ENCODE measurements at places on chromosomes 3 and 15.

- peak; percentile 56 for DNase-seq
Observed at GRCh38 chr3:146503461-146504202, 34.3 kb upstream of the PLSCR2 start.

- DNase-seq: no peak
Observed at GRCh38 chr3:190131329-190131728, 10.6 kb upstream of the P3H2 start.

- DNase-seq: peak; percentile 55
Observed at GRCh38 chr15:89371228-89372044, 36.8 kb upstream of the POLG start.

DNA sequence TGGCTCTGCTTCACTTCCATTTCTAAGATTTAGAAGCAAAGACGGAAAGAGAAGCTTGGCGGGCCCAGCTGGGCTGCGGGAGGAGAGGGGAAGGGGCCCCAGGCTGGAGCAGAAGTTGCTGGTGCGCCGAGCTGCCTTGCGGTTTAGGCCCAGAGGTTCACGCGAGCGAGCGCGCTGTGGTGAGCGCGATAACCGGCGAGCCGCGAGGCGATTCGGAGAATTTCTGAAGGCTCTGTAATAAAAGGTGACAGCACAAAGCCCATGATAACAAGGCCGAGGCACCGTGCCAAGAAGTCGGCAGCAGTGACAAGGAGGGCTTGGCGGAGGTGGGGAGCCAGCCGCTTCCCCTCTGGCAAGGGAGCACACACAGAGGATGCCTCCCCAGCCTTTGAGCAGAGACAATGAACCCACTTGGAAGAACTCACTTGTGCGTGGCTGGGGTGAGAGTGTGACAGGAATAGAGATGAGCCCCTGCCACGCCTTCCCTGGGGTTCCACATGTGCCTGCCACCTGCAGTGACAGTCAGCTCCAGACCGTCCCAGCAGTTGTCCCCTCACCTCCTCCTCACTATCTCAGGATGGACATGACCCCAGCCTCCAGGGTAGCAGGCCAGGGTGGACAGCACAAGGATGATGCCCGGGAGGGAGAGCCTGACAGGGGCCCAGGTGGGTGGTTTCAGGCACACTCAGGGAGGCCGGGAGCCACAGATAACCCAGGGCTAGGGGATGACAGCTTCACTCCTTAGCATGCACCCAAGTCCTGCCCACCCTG is 315.2 kb downstream of the UACA start:
- no peak for DNase-seq

DNA sequence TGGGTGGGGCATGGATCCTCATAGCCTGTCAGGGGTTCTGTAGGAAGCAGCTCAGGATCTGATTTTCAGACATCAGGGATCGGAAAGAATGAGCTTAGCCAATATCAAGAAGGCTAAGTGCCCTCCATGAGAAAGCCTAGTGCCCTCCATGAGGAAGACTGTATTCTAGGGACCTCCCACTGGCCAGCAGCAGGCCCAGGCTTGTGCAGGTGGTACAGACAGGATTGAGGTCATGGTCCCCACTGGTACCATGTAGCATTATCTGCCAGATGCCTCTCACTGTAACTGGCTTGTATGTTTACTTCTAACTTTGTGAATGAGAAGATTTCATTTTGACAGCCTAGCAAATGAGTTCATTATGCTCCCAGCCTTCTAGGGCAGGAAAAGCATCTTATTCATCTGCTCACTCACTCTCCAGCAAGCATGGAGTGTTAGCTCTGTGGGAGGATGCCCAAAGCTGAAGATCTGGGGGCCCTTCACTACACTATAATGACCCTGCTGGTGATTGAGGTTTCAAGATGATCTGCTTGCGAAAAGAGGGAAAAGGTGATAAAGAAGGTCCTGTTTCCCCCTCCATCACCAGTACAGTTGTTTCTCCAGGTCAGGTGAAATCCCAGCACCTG is 7.5 kb downstream of the EPHB1 start:
- DNase-seq: no peak

DNA sequence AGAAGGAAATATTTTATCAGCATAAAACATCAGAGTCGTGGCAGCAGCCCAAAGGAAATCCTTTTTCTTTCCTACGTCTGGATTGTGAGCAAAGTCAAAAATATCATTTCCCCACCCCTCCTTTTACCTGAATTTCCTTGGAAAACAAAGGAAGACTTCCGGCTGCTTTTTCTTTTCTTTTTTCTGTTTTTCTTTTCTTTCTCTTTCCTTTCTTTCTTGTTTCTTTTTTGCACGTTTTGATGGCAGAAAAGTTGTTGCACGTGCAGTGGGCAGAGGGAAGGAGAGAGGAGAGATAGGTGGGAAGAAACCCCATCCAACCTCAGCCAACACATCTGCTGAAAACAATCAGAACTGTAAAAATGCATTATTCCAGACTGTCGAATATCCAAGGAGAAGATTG is 544 bp upstream of the MYO1E start:
- no peak for DNase-seq

DNA sequence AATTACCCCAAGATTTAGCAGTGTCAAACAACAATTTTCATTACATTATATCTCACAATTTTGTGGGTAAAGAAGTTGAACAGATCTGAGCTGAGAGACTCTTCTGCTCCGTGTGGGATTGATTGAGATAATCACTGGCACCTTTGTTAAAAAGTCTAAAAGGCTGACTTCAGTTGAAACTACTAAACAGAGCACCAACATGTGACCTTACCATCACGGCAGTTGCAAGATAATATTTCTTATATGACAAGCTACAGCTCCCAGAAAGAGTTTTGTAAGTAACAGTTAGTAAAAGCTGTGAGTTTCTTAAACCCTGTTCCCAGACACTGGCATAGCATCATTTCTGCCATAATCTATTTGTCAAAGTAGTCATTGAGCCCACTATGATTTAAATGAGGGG is 25.0 kb downstream of the CGGBP1 start:
- DNase-seq: no peak

- no peak for DNase-seq
Observed at GRCh38 chr3:110393941-110394340, 677.7 kb upstream of the NECTIN3 start.

All from hepatic stellate cell (primary cell).